ENCODE measurements at places on chromosomes 1 and 21.

GRCh38 chr1:51506537-51506936, 12.5 kb downstream of the EPS15 start:
- DNase-seq: peak; percentile 5

- no peak for DNase-seq
Measured at GRCh38 chr1:86753700-86754099, 49.3 kb downstream of the SH3GLB1 start.

DNA sequence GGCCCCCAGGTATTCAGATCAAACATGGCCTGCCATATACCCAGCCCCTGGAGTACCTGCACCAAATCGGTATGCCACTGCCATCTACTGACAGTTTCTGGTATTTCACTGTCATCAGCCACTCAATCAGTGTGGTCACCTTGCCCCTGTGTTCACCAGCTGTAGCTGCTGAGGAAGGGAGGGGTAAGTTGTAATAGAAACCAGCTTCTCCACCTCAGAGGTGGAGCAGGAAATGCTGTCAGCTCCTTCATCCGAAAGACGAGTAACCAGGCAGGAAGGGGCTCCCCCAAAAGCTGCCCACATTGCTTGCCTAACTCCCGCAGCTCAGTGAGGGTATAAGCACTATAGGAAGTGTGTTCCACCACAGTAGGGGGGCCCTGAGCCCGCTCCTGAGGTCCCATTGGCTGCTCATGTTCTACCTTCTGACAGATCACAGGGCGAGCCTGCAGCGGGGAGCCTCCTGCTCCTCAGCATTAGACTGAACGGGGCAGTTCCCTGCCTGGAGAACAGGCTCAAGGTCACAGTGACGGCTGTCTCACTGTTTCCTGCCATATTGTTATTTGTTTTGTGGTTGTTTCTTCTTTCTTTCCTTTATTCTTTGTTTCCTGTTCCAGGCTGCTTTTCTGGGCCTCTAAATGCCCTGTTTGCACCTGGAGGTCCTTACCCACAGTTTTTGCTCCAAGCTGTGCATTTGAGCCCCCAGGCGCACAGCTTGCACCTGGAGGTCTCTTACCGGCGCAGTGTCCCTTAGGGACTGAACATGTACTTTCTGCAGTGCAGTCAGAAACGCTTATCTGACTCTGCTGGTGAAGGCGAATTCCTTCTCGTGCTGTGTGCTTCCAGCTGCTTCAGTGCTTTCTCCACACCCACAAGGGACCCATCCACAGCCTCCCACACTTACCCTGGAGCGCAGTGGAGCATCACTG, 1638.3 kb downstream of the MRPL39 start:
- peak; percentile 46 for DNase-seq

- no peak for DNase-seq
Measured at GRCh38 chr21:37848721-37849490, 67.4 kb downstream of the KCNJ6 start.

DNA sequence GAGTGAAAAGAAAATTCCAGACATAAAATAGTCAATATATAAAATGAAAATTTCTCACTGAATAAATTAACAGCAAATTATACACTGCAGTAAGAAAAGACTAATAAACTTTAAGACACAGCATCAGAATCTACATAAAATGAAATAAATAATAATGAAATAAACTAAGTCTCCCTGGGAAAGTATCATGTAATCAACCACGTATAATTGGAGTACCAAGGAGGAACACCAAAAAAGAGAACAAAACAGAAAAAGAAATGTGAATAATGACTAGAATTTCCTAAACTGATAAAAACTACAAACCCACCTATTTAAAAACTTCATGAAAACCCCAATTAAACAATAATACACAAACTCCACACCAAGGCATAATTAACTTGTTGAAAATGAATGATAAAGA, 43.6 kb downstream of the SASS6 start:
- no peak for DNase-seq

DNA sequence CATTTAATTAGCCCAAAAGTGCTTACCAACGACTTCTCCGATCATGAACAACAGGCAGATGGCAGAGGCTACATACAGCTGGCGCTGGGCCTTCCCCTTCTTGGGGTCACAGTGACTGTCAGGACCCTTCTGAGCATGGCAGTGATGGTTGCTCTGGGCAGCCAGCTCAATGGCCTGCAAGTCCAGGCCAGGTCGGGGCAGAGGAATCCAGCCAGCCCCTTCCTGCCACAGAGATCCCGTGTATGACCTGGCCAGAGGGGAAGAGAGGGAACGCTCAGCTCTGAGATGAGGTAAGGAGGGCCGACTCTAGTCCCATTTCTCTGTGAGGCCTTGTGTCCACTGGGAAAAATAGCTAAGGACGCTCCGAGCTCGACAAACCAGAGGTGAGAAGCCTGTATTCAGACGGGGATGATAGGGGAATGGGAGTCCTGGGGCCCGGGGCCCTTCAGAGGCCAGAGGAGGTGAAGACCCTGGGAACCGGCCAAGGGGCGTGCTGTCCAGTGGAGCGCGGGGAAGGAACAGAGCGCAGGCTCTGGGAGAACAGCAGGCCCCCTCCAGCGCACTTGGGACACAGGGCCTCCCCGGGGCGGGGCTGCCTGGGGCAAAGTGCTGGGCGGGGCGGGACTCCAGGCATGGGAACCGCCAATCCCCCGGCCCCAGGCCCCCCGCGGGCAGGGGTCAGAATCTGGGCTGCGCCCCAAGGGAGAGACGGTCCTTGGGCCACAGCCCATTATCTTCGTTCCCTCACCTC, 772 bp downstream of the SLC30A2 start:
- DNase-seq: no peak

- DNase-seq: no peak
Measured at GRCh38 chr1:100834777-100835660, 59.6 kb downstream of the EXTL2 start.

- DNase-seq: no peak
Measured at GRCh38 chr1:8090241-8090702, 64.2 kb upstream of the ERRFI1 start.

GRCh38 chr1:26358411-26359384, 4.8 kb upstream of the CRYBG2 start:
- no peak for DNase-seq

- DNase-seq: no peak
Measured at GRCh38 chr1:46211051-46211450, 7.9 kb downstream of the LURAP1 start.

- DNase-seq: peak; percentile 72
Measured at GRCh38 chr1:204456826-204457442, 37.7 kb downstream of the PIK3C2B start.

GRCh38 chr1:55213151-55213884, 1.8 kb downstream of the USP24 start:
- no peak for DNase-seq

DNA sequence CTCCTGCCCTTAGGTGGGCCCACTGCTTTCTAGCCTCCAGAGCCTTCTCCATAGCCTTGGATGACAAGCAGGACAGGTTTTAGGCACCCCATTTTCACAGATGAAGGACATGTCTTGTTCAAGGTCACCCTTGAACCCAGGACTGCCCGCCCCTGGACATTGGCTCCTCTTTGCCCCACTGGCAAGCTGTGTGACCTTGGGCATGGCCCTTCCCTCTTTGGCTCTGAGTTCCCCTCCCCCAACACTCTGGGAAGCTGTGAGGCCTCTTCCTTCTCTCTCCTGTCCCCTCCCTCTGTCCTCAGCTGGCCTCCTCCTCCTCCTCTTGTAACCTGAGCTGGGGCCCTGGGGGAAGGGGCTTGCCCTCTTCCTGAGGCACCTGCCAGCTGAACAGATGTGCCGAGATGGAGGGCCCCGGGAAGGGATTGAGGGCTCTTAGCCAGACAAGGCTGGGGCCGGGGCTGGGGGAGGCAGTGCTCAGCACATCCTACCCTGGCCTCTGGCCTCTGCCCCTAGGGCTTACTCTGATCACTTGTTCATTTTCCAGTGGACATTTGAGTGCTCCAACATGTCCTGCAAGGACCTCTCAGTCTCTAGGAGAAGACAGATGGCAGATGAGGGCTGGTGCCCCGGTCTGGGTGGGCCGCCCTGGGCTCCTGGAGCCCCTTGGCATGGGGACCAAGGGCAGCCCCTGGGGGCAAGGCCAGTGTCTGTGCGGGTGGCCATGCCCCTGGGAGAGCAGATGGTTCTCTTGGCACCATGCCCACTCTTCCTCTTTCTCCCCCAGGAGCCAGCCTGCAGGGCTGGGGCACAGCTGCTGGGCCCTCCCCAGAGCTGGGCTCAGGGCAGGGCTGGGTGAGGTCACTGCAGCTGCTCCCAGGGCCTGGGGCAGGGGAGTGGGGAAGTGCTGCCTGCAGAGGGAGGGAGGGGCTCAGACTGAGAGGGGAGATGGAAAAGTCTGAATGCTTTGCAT, 10.7 kb downstream of the FOXO6 start:
- no peak for DNase-seq

DNA sequence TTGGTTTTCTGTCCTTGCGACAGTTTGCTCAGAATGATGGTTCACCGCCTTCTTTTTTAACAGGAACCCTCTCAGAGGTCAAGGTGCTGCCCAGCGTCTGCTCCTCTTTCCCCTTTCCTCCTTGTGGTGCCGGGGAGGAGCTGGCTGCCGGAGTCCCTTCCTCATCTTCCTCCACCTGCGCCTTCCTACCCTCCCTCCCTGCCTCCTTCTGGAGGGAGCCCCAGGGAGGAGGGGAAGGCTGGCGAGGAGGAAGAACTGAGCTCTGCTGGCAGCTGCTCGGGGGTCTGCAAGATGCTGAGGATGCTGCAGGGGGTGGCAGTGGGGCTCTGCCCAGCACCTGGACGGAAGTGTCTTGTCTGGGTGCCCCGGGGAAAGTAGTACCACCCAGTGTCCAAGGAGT, 31.2 kb downstream of the BACE2 start:
- no peak for DNase-seq

- no peak for DNase-seq
Measured at GRCh38 chr1:231806623-231807495, 180.3 kb downstream of the DISC1 start.

DNA sequence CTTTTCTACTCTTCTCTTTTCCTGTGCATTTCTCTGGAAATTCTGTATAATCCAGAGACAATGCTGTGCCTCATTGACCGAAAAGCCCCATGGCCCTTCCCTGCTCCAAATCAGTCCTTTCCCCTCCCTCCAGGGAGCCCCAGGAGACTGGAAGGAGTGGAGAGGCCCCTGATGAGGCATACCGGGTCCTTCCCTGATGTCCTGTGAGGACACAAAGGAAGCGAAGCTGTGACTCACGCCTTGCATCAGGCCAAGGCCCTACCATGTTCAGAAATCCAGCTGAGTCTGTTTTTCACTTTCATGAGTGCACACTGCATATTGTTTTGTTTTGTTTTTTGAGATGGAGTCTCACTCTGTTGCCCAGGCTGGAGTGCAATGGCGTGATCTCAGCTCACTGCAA, 38.7 kb upstream of the BECN2 start:
- no peak for DNase-seq

DNA sequence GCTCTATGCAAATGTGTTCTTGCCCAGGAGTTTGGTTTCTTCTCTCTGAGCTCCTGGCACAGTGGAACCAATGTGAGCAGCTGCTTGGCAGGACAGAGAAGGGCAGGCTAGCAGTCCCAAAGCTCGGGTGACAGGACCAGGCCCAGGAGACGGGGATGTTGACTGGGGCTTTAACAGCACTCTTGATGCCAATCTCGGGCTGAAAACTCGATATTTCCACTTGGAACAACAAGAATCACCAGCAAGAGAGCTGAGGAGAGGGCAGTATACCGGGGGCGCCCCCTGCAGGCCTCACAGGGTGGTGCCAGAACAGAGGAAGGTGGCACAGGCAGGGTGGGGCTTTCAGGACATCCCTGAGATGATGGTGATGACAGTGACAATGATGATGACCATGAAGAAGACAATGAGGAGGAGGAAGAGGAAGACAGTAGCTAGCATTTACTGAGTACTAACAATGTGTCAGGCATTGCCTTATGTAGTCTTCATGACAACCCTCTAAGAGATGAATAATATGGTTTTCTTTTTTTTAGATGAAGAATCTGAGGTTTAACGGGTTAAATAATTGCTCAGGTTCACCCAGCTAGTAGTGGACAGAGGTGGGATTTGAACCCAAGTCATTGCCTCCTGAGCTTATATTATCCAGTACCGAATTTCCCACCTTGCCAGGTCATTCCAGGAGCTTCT, 2.7 kb upstream of the KCNJ9 start:
- DNase-seq: no peak

DNA sequence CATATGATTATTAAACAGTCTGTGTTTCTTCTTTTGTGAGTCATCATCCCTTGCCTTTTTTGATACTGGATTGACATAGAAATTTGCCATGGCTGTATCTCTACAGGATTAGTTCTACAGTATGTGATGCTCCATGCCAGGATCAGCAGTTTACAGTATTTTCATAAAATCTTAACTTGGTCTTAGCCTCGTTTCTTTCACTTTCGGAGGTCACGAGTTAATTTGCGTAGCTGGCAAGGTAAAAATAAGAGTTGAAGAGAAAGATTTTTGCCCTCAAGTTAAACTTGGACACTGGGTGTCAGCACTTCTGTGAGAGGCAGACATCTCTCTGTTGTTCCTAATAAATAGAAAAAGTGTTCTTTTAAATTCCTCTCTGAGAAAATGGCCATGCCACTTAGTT, 79.1 kb downstream of the CACNA1E start:
- DNase-seq: no peak

GRCh38 chr1:35442734-35443133, 114.5 kb downstream of the KIAA0319L start:
- DNase-seq: no peak

GRCh38 chr1:117662667-117663066, 56.8 kb downstream of the TENT5C start:
- no peak for DNase-seq

DNA sequence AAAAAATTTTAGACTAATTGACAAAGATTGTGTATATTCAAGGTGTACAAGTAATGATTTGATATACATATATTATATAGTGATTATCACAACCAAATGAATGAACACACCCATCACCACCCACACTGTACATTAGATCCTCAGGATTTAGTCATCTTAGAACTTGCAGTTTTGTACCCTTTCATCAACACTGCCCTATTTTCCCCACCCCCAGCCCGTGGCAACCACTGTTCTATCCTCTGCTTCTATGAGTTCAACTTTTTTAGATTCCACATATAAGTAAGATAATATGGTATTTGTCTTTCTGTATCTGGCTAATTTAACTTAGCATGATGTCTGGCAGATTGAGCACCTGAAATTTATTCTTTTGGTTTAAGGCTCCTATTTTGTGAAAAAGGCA, 173.6 kb downstream of the IER5 start:
- DNase-seq: no peak

- no peak for DNase-seq
Measured at GRCh38 chr1:170009551-170009950, 64.9 kb downstream of the KIFAP3 start.

- DNase-seq: no peak
Measured at GRCh38 chr1:61907102-61907501, 164.8 kb downstream of the PATJ start.

DNA sequence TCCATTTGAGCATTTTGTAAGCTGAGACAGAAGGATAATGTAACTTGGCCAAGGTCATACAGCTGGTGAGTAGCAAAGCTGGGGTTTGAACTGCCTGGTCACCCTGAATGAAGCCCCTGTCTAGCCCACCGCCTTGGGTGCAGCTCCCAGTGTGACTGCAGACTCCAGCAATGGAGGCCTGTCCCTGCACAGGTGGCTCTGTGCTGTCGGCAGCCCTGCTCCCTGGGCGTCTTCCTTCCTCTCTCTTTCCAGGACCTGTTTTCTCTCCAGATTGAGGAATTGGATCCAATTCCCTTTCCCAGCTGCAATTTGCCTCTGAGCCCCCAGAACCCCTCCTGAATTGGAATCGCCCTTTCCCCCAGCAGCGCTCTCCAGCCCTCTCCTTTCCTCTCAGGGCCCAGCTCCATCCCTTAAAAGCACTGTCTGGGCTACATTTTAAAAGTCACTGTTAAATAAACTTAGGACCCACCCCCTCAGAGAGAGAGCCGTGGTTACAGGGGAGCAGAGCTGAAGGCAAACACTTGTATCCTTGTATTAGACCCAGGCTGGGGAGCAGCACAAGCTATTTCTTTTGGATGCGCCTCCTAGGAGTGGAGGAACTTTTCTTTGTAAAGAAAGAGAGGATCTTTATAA, 161.4 kb upstream of the LMO4 start:
- DNase-seq: no peak

All from right renal cortex interstitium (tissue), 3 donors.